ENCODE measurements at places on chromosomes 11 and 22.

- DNase-seq: no peak
Measured at GRCh38 chr11:36750349-36750748, 152.3 kb upstream of the RAG2 start.

GRCh38 chr11:95239871-95240649 lies 9.1 kb upstream of the SESN3 start:
- DNase-seq: no peak

DNA sequence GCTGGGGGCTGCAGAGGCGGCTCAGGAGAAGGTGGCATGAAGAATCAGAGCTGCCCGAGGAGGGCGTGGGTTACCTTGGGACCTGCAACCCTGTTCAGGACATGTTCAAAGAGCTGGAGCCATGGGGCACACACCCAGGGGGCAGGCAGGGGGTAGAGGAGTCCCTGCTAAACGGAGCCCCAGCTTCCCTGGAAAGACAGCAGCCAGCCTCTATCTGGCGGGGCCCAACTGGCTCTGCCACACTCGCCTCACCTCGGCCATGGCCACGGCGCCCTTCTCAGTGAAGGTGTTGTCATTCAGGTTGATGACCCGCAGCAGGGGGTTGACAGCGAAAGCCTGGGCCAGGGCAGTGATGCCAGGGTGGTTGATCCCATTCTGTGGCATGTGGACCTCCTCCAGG lies 17.0 kb upstream of the CHADL start:
- DNase-seq: no peak

GRCh38 chr22:22001664-22002525 lies 19.3 kb upstream of the TOP3B start:
- no peak for DNase-seq

- DNase-seq: no peak
Measured at GRCh38 chr22:27435844-27436576, 365.5 kb downstream of the MN1 start.

DNA sequence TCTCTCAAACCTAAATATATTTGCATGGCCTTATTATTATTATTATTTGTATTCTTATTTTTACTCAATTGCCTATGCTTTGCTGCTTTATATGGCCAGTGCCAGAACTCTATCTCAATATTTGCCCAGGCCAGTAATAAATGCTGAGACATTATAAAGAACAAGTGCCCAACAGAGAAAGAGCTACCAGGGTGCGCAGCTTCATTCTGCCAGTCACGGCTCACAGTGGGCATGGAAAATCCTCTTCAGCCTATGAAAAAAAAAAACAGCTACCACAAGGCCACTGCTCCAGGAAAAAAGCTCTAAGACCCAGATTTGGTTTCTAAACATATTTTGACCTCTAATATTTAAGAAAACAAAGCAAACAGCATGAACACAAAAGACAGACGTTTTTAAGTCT lies 1223.6 kb downstream of the LRRC4C start:
- DNase-seq: no peak

- no peak for DNase-seq
Measured at GRCh38 chr11:120547316-120547715, 35.8 kb downstream of the GRIK4 start.

- DNase-seq: peak; percentile 87
Measured at GRCh38 chr22:41780746-41781505, 19.6 kb upstream of the CCDC134 start.

DNA sequence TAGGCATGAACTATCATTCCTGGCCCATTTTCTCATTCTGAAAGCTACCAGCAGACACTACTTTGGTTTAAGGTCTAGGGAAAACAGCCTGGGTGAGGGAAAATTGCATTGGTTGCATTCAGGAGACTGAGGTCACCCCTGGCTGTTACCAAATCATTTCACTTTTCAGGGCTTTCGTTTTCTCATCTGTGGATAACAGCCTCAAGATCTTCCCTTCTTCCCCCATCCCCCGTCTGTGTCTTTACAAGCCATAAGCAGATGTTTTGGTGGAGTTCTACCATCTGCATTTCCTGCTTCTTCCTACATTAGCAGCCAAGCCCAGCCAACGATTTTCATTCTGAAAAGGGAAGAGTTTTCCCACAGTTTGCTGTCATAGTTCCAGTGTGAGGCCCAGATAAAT lies 130.4 kb downstream of the HIPK3 start:
- DNase-seq: peak; percentile 45

DNA sequence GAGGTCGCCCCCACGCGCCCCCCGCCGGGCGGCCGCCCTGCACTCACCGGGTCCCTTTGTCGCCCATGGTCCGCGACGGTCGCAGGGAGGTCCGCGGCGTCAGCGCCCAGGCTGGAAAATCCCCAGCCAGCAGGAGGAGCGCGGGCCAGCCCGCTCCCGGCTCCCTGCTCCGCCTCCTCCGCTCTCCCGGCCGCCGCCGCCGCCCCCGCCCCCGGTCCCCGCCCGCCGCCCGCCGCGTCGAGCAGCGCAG lies at the start of gene ARRB1:
Gene ARRB1, minus strand, starts transcription at position 121 of the 250 bp plus-strand sequence. Its CDS starts 54 bp downstream, at position 67.
- peak; percentile 73 for DNase-seq

GRCh38 chr11:112179601-112180000 lies 4.3 kb downstream of the BCO2 start:
- no peak for DNase-seq

GRCh38 chr11:78166855-78167469 lies 21.5 kb downstream of the KCTD21 start:
- DNase-seq: no peak

GRCh38 chr22:25153961-25154666 lies 45.5 kb upstream of the CRYBB3 start:
- DNase-seq: no peak

- no peak for DNase-seq
Measured at GRCh38 chr11:12048936-12049790, 40.7 kb upstream of the DKK3 start.

- DNase-seq: no peak
Measured at GRCh38 chr11:116695657-116696254, 77.0 kb downstream of the BUD13 start.

DNA sequence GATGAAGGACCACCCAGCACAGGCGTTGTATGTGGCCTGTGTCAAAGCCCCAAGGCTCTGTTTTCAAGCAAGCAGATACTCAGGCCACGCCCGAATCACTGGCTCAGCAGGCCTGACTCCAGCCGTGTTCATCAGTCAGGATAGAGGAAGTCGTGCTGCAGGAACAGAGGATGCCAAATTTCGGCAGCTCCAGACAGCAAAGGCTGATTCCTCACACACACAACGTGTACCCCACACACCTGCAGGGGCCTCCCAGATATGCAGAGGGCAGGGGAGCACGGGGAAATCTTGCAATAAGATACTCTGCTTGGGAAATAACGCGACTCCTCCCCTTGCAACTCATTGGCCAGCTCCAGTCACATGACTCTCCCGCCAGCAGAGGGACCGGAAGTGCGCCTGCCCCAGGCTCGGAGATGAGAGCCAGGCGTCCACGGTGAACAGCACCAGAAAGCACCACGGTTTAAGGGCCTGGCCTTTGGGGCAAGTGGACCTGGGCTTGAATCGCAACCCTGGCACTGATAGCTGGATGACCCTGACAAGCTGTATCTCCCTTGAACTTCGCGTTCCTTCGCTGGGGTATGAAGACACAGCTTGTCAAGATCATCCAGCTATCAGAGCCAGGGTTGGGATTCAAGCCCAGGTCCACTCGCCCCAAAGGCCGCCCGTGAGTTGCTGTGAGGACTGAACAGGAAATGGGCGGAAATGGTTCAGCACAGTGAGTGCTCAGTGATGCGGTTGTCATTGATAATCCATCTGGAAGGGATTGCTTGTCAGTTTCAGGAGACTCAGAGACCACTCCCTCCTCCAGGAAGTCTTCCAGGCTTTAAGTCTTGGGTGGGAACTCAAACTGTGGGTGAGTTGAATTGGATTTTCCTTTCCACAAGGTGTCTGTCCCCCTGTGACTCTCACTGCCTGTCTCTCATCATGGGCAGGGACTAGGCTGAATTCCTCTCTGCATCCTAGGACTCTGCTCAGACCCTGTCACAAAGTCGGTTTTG lies 88.5 kb downstream of the MYEOV start:
- no peak for DNase-seq

GRCh38 chr11:109911488-109911887 lies 181.7 kb upstream of the ZC3H12C start:
- DNase-seq: no peak

DNA sequence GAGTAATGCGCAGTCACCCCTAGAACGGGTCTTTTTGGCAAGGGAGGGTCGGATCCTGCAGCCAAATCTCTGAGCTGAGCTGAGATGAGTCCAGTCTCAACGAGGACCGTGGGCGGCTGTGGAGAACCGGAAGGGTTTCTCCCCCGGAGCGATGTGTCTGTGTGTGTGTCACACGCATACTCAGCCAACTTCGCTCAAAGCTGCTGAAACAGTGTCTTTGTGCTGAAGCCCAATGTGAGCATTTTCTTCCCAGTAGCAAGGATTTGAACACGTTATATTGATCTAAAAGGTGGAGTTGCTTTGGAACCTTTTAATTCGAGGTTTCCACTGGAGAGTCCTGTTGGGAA lies 1.4 kb upstream of the CELSR1 start:
- peak; percentile 59 for DNase-seq

- no peak for DNase-seq
Measured at GRCh38 chr22:38834215-38834953, 9.4 kb downstream of the NPTXR start.

DNA sequence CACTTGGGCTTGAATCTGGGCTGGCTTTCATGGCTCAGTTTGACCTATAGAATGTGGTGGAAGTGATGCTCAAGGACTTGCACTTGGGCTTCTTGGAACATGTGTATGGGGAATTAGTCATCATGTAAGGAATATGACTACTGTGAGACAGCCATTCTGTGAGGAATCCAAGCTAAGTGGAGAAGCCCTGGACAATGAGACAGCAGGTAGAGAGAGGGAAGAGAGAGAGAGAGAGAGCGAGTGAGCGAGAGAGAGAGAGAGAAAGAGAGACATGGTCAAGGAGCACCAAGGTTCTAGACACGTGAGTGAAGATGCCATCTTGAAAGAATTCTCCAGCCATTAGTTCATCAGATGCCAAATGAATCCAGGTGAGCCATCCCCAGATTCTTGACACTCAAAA lies 261.6 kb upstream of the SORL1-AS1 start:
- no peak for DNase-seq

GRCh38 chr11:69285766-69286165 lies 8.2 kb upstream of the MYEOV start:
- DNase-seq: no peak

DNA sequence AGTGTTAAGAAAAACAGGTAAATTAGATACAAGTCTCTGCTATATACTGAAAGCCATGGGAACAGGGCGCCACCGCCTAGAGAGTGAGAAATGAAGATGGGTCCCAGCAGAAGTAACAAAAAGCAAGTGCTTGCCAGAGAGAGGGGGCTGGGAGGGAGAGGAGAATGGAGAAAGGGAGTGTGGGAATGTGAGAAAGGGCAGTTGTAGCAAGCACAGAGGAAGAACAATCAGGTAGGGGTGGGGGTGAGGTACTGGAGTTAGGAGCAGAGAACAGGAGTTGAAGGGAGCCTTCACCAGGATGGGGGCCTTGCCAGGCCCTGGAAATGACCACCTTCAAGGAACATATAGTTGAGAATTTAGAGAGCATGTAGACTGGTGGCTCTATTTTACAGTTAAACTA lies 66.8 kb downstream of the TCF20 start:
- DNase-seq: no peak

DNA sequence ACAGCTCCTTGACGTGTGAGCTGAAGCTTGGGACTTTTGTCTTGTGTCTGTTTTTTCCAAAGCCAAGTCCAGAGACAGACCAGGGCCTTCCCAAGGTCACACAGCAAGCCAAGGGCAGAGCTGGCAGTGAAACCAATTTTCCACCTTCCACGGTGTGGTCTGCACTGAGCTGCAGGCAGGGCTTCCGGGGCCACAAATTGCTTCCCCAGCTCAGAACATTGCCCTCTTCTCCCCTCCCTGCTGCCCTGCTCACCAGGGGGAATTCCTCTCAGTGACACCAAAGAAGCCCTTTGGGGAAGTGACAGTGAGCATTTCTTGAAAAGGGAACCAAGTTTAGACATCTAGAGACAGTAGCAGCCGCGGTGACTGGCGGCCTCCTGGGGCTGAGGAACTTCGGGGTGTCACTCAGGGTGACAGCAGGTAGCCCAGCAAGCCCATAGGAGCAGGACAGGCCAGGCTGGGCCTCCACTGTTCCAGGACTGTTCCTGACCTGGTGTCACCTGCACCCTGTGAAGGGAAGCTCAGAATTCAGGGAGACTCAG lies 9.2 kb downstream of the FXYD2 start:
- peak; percentile 75 for DNase-seq

- no peak for DNase-seq
Measured at GRCh38 chr11:105767931-105768330, 158.1 kb downstream of the GRIA4 start.

DNA sequence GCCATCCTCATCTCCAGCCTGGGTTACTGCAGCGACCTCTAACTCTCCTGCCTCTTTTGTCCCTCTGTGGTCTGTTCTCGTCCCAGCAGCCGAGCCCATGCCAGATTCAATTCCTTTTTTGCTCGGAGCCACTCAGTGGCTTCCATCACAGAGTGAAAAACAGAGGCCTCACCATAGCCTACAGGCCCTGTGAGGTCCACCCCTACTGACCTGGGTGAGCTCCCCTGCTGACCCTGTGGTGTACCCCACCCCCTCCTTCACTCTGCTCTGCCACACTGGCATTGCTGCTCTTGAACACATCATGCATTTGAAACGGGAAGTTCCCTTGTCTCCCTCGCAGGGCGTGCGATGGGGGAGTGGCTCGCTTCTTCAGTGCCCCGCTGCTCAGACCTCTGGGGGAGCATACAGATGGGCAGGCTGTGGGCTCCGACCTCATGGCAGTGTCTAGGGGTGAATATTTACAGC lies 2.1 kb downstream of the AIP start:
- no peak for DNase-seq

DNA sequence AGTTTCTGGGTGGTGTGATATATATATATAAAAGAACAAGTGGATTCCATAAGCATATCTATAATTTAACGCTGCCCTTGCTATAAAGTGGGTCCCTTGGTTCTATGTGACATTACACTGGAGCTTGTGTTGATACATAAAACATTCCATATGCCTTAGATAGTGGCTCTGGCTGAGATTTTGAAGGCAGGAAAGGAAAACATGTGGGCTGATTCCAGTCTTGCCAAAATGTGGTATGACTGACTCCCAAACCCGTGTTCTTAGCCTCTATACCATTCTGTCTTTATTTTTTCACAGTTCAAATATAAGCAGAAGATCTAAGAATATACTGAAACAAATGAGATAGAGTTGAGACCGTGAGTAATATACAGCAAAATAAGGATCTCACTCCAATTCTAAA lies 522.8 kb upstream of the LRRC4C start:
- no peak for DNase-seq
